NCI-H524 treated with DMSO at 0.1 percent for 48 hours (cell line): ENCODE measurements at places on chromosomes 13 and 19.

DNA sequence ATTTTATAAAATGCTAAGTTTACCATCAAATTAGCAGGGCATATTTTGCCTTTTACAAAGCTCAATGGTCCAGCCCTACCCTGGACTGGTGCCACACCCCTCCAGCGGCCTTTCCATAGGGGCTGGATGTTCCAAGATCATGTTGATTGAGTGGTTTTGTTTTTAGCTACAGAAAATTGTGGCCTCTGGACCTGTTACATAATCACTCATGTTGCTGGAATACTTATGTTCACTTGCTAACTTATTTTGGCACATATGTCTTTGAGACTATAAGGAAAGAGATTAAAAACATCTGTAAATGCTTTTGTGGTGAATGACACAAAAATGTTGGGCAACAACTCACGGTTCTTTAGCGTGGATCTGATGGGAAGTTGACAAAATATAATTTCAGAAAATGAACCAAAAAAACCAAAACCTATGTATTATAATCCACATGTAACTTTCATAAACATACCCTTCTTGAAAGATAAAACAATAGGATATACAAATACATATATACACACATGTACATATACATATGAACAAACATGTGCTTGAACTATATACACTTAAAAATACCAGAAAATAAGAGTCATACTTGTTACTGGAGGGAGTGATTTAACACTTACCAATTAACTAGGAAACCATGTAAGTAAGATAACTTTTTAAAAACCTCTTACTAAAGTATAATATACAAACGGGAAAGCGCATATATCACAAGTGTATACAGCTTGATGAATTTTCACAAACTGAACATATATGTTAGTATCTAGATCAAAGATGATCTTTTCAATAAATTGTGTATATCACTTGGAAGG lies 46.6 kb upstream of the SLC15A1 start:
- no peak for DNase-seq

GRCh38 chr13:24135674-24136300 lies 24.7 kb upstream of the SPATA13 start:
- no peak for DNase-seq

GRCh38 chr19:32317086-32317485 lies 28.3 kb upstream of the ZNF507 start:
- DNase-seq = no peak

GRCh38 chr19:28577233-28577632 lies 635.7 kb downstream of the UQCRFS1 start:
- no peak for DNase-seq

DNA sequence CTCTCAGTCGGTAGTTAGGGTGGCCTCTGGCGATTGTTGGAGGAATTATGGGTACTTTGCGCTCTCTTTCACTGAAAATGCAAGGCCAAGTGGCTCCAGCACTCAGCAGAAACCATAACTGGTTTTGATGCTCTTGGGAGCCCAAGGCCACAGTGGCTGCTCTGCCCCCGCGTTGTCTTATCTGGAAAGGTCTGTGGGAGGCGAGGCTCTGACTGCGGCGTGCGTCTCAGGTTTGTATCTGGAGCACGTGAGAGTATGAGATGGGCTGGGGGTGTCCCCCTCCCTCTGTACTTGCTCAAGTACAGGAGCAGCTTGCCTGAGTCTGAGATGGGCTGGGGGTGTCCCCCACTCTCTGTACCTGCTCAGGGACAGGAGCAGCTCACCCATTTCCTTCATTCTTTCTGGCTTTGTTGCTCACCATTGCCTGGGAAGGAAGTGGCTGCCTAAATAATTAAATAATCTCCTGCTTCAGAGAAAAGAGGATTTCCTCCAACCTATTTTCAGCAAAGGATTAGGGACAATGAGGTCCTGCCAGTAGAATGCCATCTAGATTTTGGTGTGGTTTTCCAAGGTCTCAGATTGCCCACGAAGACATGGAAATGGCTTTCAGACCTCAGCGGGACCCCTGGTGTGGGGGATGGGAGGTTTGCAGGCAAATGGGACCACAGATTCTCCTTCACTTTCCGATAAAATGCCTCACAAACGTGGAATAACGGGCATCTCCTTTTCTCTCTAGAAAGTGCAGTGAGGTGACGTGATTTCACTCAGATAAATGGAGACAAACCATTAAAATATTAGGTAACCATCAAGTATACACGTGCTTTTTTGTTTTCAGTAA lies 14.7 kb downstream of the ATP11A start:
- DNase-seq = no peak

- no peak for DNase-seq
Measured at GRCh38 chr19:48659768-48660167, 13.0 kb downstream of the NTN5 start.

- DNase-seq = no peak
Measured at GRCh38 chr13:75544681-75545330, 4.8 kb upstream of the UCHL3 start.

DNA sequence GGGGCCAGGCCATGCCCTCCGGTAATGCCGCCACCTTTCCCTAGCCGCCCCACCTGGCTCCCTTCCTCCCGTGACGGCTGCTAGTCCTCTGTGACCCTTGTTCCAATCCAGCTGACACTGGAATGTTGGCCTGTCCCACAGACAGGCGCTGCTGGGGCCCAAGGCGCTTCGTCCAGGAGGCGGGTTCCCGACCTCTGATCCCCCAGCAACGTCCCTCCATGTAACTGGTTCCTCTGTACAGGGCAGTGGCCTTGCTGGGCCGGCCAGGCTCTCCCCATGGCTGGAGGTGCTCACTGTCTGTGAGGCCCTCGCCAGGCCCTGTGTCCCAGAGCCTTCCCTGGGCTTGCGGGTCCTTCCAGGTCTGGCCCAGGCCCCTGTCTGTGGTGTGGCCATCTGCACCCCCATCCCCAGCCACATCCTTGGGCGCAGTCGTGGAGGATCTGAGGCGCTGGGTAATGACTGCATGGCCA lies 6.8 kb upstream of the GRIN3B start:
- no peak for DNase-seq

DNA sequence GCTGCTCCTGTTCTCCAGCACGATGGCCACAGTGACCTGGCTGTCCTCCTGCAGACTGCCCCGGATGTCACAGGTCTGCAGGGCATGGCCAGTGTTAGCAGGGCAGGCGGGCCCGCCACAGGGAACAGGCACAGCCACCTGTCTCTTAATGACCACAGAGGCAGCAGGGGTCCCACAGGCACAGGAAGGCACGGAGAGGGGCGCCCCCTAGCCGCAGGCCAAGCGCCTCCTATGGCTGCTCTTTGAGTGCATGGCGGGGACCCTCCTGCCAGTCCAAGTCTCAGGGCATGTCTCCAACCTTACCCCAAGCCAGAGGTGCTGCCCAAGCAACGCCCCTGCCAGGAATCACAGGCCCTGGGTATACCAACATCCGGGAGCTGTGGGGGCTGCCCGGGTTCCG lies 14.1 kb downstream of the IZUMO4 start:
- no peak for DNase-seq

- no peak for DNase-seq
Measured at GRCh38 chr19:46860846-46861690, at the start of gene ARHGAP35. Gene ARHGAP35 (plus strand): TSS chr19:46860997. CDS start chr19:46918676, 57,679 bp downstream.

DNA sequence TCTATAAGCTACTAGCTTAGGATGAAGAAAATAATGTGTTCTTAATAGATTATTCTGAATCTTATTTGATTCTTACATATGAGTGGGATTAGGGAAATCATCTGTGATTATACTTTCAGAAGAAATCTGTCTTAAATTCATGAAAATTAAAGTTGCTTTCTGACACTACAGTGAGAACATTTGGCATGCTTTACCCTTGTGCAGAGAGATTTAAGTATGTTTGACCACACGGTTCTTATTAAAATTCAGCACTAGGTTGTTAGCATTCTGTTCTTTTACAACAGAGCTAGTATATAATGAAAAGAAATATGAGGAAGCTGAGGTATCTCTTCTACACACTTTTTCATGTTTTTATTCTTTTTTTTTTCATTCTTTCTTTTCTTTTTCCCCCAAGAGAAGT lies 2723.9 kb downstream of the PCDH9 start:
- no peak for DNase-seq

- DNase-seq = no peak
Measured at GRCh38 chr19:43639519-43640423, at the start of gene CADM4. Gene CADM4 (minus strand): TSS chr19:43639850. CDS start chr19:43639790, 60 bp downstream.

GRCh38 chr19:13366529-13367143 lies 139.6 kb downstream of the CACNA1A start:
- no peak for DNase-seq

GRCh38 chr13:57627663-57628062 lies 3.9 kb upstream of the PCDH17 start:
- DNase-seq = peak; percentile 16

GRCh38 chr19:50793558-50794065 lies 3.4 kb downstream of the ACP4 start:
- no peak for DNase-seq

GRCh38 chr13:84563611-84564010 lies 681.3 kb upstream of the SLITRK1 start:
- no peak for DNase-seq

- DNase-seq = no peak
Measured at GRCh38 chr19:3745363-3746045, 16.0 kb downstream of the APBA3 start.

- DNase-seq = no peak
Measured at GRCh38 chr19:6576869-6577475, 14.0 kb downstream of the CD70 start.

GRCh38 chr19:19530889-19531288 lies 2.2 kb downstream of the YJEFN3 start:
- no peak for DNase-seq

DNA sequence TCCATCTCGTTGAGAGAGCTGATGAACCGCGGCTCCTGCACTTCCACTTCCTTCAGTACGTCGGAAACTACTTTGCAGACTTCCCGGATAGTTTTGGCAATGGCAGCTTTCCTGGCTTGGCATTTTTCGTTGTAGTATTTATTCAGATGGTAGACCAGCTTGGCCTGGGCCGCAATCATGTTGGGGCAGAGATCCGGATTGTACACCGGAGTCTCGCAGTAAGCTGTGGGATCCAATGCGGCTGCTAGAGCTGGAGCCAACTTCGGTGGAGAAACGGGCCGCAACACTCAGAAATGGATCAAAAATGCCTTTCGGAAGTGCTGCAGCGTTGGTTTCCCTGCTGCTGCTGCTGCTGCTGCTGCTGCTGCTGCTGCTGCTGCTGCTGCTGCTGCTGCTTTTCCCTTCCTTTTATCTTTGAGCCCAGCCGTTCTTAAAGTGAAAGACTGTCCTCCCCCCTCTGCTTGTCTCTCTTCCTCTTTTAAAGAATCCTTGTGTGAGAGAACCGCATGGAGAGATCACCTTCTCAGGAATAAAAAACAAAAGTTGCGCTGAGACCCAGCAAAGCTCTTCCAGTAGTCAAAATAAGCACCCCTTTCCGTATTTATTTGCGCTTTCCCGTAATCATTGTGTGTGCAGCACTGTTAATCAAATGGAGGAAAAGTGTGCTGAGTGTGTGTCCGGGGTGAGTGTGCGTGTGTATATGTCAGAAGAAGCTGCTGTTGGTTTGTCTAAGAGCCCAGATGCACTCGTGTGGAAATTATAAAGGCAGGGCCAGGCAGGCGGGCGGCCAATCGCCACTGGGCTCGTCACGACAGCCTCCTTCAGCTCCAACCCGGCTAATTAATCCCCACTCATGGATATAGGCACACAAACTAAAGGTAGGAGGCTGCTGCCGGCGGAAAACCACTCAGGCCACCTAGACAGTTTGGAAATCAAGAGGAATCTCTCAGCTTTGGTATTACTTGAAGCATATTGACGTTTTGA lies at the start of gene MAB21L1:
Gene MAB21L1 (minus strand): TSS at position 730 of the 984 bp plus-strand sequence. CDS start 551 bp downstream, at position 179.
- DNase-seq = peak; percentile 57

DNA sequence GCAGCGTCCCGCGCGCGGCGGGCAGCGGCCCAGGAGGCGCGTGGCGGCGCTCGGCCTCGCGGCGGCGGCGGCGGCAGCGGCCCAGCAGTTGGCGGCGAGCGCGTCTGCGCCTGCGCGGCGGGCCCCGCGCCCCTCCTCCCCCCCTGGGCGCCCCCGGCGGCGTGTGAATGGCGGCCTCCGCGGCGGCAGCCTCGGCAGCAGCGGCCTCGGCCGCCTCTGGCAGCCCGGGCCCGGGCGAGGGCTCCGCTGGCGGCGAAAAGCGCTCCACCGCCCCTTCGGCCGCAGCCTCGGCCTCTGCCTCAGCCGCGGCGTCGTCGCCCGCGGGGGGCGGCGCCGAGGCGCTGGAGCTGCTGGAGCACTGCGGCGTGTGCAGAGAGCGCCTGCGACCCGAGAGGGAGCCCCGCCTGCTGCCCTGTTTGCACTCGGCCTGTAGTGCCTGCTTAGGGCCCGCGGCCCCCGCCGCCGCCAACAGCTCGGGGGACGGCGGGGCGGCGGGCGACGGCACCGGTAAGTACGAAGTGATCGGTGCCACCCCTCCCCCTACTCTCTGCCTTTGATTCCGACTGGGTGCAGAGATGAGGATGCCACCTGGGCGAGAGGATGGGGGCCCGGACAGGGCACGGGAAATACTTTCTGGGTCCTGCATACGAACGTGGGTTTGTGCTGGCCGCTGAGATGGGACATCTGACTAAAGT lies 874 bp downstream of the TRIM28 start:
- DNase-seq = no peak

- DNase-seq = no peak
Measured at GRCh38 chr19:4583961-4584669, 24.6 kb upstream of the SEMA6B start.

- DNase-seq = no peak
Measured at GRCh38 chr13:53126841-53127245, 98.2 kb downstream of the OLFM4 start.

GRCh38 chr13:112894673-112895481 lies 74.1 kb upstream of the MCF2L start:
- no peak for DNase-seq

DNA sequence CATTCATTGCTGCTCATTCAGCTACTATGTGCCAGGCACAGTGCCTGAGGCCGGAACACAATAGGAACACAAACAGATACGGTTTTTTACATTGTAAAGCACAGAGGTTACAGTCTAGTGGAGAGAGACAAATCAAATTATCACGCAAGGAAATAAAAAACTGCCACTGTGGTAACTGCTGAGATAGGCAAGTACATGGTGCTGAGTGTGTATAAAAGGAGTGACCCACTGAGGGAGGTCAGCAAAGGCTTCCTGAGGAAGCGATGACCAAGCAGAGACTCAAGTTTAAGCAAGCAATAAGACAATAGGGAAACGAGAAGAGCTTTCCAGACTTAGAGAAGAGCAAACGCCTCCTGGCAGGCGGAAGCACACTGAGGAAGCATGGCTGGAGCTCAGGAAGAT lies 56.4 kb downstream of the NUFIP1 start:
- DNase-seq = no peak

GRCh38 chr13:41199526-41199925 lies 5.2 kb upstream of the KBTBD7 start:
- DNase-seq = no peak

DNA sequence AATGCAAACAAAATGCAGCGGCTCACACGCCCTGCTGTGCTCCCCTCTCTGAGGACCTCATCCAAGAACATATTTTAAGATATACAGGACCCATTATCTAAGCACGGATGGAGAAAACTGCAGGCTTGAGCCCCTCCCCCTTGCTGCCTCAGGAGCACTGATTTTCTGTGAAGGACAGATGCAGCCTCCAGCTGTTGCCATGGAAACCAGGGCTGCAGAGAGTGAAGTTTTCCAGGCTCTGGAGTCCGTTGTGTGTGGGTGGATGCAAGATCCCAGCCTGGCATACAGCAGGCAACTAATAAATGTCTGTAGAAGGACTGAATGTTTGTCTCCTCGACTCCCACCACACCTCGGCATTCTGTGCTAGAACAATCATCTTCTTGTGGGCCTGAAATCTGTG lies 105.6 kb upstream of the PEG3 start:
- DNase-seq = no peak
